ENCODE measurements at places on chromosomes 5 and 9. TPM values are rescaled to one million over a fixed set of nuclear protein-coding genes. Genes with fewer than 3 reads are reported as not detected.

Gene GPR150
- total RNA-seq: 3.3 TPM

DNA sequence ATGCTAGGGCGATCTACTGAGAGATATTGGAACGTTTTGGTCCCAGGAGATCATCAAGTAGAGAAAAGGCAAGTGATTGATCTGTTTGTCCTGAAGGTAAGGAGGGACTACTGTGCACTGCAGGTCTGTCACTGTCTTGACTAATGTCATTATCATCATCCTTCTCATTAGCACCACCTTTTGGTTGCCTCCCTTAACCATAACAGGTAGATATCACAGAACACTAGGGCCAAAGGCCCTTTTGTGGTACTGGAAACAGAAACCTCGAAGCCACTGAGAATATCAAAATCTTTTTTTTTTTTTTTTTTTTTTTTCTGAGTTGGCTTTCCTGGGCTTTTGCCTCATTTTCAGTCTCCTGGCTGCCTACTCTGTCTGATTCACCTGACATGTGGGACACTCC, 134.0 kb downstream of the KCTD16 start:
- H3K27ac ChIP-seq: no peak overlapping the region
- no peaks in the 10 kb centered on the region for H3K36me3 ChIP-seq
- H3K4me1 ChIP-seq: peaks cover 28% of the 10 kb centered on the region
- DNase-seq: no peak

DNA sequence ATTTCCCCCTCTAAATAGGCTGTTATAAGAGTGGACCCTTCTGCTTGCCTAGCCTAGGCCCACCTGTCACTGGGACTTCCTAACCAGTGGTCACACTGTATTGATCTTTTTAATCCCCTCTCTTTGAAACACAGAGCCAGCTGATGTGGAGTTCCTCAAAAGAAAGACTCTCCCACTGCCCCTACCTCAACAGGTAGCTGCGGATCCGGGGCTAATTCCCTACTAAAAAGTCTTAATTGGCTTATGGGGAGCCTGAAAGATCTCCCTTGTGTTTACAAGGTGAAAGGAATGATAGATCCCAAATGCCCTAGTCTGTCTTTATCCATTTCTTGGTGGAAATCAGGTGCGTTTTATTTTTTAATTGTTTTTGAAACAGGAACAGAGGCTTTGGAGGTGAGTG, 2.0 kb downstream of the NEUROG1 start:
- peaks cover 15% of the 10 kb centered on the region for H3K4me1 ChIP-seq
- H3K27me3 ChIP-seq: peaks cover 24% of the 10 kb centered on the region
- DNase-seq: no peak

- no peak overlapping the region for H3K27ac ChIP-seq
- H3K27me3 ChIP-seq: no peaks in the 10 kb centered on the region
- no peaks in the 10 kb centered on the region for H3K36me3 ChIP-seq
- DNase-seq: no peak
- no peak overlapping the region for H3K4me3 ChIP-seq
Observed at GRCh38 chr9:114725930-114726329, 43.9 kb upstream of the TEX48 start.

DNA sequence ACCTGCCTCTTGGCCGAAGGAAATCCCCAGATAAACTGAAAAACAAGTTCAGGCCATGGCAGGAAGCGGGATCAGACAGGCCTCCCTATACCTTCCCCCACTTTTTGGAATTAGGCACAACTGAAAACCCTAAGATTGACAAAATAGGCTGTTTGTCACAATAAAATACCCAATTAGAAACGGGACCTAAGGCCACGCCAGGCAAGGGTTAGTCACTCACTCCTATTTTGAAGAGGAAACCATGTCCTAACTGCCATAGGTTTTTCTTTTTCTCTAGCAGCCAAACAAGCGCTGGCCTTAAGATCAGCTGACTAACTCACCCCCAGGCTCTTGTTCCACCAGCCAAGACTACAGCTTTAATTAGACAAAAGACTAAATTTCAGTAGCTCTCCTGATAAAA, 11.9 kb downstream of the FBP2 start:
- H3K4me1 ChIP-seq: peaks cover 5% of the 10 kb centered on the region
- H3K4me3 ChIP-seq: no peak overlapping the region
- no peak overlapping the region for H3K27ac ChIP-seq
- H3K36me3 ChIP-seq: no peaks in the 10 kb centered on the region

DNA sequence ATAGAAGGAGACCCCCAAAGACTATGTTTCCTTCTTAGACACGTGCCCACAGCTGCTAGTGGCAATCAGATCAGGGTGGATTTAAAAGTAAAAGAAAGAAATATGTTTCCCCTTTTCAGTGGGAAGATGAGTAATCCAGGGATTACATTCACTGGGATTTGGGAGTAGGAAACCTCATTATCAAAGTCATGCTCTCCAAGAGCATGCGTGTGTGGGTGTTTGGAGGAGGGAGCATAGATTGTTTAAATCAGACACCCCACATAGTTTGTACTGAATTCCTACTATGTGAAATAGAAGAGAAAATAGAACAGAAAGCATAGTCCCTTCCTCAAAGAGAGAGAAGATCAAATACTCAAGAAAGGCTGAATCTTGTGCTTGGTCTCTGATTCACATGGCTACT, 65.5 kb upstream of the TBCA start:
- no peaks in the 10 kb centered on the region for H3K36me3 ChIP-seq
- no peak overlapping the region for H3K27ac ChIP-seq
- no peak overlapping the region for H3K4me3 ChIP-seq
- DNase-seq: no peak
- peaks cover 13% of the 10 kb centered on the region for H3K4me1 ChIP-seq

DNA sequence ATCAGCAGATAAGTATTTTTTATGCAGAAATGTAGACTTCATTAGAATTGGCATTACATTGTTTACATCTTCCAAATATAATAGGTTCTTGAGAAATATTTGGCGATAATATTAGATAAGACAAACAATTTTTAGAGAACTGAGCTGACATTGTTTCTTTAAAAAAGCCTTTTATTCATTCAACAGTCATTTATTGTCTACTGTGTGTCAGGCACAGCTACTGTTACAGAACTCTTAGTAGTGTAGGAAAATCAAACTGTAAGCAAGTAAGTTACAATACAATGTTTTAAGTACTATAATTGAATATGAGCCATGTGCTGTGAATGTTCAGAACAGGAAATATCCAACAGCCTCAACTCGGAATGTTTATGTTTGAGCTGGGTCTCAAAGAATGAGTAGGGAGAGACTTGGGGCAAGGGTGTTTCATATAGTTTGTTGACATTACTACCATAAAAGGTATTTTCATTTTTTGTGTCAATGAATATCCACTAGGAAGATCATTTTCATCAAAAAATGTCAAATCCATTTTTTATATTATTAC, 114.0 kb downstream of the CDC42SE2 start:
- no peak overlapping the region for H3K4me3 ChIP-seq
- H3K4me1 ChIP-seq: peaks cover 41% of the 10 kb centered on the region
- H3K36me3 ChIP-seq: no peaks in the 10 kb centered on the region
- no peak for DNase-seq

GRCh38 chr5:166505544-166505943, 1785.9 kb upstream of the WWC1 start:
- H3K27me3 ChIP-seq: no peaks in the 10 kb centered on the region
- DNase-seq: no peak
- no peaks in the 10 kb centered on the region for H3K4me1 ChIP-seq
- H3K27ac ChIP-seq: no peak overlapping the region
- no peak overlapping the region for H3K4me3 ChIP-seq
- no peaks in the 10 kb centered on the region for H3K36me3 ChIP-seq

Measured in body of pancreas (tissue), 4 donors.